ENCODE measurements at places on chromosomes 6 and 20.

- DNase-seq, result no peak
These were observed 109.6 kb upstream of the RREB1 start for GRCh38 chr6:6998194-6998569.

GRCh38 chr20:48886194-48886593, 35.3 kb upstream of the ARFGEF2 start:
- DNase-seq, result no peak

DNA sequence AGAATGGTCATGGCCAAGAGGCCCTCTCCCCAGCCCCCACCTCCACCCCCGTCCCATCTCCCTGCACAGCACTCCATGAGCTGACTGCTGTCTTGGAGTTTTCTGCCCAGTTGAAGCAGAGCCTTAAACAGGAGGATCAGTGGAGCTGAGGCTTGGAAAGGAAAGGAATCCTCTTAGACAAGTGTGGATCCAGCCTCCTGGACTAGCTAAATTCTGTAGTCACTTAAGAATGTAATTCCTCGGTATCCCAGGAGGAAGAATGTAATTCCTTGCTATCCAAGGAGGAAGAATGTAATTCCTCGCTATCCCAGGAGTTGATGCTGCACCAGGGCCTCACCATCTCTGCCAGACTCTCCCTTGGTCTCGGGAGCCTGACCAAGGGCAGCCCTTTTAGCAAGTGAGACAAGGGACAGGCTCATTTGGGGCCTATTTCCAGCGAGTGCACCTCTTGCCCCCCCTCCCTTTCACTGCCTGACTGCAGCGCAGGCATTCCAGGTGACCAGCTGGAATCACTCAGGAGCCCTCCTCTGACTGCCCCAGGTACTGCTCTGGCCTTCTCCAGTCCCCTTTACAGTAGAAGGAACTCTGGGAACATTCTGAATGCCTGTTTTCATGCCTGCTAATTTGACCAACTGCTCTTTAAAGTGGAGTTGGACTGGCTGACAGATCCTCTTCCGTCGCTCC, 76.2 kb downstream of the TCP11 start:
- DNase-seq, result no peak

DNA sequence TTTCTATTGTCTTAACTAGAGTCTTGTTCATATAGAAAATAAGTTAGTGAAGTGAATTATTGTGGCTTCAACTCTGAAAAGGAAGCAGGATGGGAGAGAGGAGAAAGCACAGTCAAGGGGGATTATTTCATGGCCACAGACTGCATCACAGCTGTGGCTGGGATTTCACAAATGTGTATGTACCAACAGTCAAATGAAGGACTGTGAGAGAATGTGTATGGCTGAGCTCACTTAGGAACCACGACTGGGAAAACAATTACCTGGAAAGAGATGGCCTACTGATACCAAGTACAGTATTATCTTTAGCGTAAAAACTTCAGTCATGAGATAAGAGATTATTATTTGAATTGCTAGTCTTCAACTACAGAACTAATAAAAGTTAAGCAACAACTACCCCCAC, 54.9 kb downstream of the SESN1 start:
- DNase-seq, result no peak

DNA sequence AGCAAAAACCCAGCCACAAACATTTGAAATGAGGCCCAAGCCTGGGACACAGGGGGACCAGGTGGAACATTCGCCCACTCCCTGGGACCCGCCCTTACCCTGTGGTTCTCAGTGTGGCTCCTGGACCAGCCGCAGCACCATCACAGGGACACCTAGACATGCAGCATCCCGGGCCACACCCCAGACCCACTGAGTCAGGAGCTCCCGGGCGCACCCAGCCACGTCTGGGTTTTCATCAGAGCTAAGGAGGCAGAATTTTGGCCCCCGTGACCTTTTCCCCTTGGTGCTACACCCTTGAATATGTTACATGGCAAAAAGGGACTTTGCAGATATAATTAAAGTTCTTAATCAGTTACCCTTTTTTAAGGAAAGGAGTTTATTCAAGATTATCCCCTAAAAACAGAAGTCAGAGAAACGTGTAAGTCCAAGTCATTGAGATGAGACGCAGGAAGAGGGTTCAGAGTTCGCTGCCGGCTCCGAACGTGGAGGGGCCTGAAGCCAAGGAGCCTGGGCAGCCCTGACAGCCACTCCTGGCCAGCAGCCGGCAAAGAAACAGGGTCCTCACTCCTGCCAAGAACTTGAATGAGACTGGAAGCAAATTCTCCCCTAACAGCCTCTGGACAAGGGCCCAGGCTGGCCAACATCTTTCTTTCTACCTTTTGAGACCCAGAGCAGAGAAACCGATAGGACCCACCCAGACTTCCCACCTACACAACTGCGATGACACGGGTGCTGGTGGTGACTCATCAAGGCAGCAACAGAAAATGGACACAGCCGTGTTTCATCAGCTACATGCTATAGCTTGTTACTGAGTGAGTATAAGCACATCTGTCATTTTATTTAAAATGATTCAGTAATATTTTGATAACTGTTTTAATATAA, 25.3 kb downstream of the BFSP1 start:
- no peak for DNase-seq

GRCh38 chr6:165872311-165872710, 209.3 kb upstream of the PDE10A start:
- DNase-seq, result no peak

- no peak for DNase-seq
These were observed 79.2 kb downstream of the GCLC start for GRCh38 chr6:53465732-53466131.

DNA sequence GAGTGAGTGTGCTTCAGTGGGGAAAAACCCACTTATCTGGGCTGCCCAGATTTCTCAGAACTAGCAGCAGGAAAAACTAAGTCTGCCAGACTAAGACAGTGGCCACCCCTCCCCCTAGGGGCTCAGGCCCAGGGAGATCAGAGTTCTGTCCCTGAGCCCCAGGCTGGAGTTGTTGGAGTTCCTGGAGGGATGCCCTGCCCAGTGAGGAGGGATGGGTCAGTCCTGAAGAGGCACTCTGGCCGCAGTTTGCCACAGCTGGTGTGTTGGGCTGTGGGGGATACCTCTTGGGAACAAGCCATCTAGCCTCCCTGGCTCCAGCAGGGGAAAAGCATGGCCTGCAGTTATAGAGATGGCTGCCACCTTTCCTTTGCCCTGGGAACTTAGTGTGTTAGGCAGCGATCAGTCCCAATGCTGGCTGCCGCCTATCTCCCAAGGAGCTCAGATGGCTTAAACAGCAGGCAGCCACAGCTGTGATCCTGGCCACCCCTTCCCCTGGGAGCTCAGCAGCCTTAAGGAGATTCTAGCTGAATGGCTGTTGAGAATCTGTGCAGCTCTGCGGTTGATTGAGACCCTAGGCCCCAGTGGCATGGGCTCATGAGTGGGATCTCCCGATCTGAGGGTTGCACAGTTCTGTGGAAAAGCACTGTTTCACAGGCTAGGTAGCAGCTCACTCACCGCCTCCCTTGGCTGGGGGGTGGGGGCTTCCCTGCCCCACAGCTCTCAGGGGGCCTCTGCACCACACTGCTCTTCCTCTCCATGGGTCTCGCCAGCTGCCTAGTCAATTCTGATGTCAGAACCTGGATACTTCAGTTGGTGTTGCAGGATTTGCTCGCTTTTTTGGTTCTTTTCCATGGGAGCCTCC, 13.2 kb downstream of the SIRPG start:
- no peak for DNase-seq

- DNase-seq, result no peak
These were observed 26.2 kb upstream of the VEGFA start for GRCh38 chr6:43743682-43744381.

DNA sequence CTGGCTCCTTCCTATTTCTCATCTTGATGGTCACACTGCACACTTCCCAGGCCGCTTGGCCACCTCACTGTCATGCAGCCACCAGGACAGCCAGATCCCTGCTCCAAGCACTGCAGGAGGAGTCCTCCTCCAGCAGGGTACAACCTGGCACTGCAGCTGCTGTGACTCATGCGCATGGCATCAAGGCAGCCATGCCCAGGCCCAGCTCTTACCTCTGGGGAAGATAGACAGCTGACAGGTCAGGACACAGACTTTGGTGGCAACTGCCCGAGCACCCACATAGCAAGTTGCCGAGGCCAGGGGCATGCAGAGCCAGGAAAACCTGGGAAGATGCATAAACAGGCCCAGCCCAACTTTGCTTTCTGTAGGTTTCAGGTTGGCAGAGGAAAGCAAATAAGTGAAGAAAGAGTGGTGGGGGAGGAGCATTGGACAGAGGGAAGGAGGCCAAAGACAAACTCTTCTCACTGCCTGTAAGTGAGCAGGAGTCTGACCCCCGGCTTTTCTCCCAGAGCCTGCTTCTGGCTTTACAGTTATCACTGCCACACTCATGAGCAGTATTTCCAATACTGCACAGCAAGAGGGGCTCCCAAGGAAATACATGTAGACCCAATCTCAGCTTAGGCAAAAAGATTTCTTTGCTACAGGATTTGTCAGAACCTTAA, 38.8 kb downstream of the SLC22A3 start:
- no peak for DNase-seq

DNA sequence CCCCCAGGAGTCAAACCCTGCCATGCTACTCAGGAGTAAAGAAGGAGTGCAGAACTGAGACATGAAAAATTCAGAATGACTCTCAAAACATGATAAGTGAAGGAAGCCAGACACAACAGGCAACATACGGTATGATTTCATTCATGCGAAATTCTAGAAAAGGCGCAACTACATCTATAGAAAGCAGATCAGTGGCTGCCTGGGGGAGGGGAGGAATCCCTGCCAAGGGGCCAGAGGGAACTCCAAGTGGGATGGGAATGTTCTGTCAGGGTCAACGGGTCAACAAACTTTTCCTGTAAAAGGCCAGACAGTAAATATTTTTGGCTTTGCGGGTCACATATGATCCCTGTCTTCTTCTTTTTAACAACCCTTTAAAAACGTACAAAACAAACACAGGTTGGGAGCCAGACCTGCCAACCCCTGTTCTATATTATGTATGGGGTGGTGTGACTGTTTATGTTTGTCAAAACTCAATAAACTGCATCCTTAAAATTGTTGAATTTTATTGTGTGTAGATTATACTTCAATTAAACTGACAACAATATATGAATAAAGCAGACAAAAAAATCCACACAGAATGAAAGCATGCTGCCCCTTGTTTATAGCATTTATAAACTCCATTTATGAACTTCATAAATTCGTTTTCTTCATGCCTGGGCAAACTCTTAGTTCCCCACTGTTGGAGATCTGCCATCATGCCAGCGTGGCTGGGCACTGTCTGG, 56.6 kb upstream of the TRAF3IP2 start:
- DNase-seq, result no peak

- DNase-seq, result no peak
These were observed 187.2 kb downstream of the LRFN2 start for GRCh38 chr6:40399888-40400457.

DNA sequence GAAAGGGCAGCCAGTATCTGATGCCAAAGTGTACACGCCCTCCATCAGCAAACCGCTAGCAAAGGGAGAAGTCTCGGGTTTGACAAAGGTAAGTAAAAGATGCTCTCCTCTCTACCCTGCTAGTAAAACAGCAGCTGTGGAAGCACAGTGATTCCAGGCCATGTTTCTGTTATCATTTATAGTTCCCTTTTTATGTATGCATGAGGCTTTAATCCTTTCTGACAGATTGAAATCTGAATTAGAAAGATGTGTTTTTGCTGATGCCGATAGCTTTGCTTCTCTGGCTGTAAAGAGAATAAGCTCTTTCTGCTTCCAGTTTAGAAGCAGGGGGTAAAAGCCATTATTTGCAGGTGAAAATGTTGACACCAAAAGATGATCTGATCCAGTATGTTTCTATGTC, 392.4 kb upstream of the SOX4 start:
- no peak for DNase-seq

DNA sequence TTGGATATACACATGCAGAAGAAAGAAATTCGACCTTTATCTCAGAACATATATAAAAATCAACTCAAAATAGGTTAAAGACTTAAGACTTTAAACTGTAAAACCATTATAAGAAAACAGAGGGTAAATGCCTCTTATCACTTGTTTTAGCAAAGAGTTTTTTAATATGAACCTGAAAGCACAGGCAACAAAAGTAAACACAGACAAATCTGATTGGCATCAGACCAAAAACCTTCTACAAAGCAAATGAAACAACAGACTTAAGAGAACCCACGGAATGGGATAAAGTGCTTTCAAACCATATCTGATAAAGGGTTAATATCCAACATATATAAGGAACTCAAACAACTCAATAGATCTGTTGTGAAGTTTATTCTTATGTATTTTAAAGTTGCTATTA, 309.9 kb upstream of the OPRM1 start:
- no peak for DNase-seq

DNA sequence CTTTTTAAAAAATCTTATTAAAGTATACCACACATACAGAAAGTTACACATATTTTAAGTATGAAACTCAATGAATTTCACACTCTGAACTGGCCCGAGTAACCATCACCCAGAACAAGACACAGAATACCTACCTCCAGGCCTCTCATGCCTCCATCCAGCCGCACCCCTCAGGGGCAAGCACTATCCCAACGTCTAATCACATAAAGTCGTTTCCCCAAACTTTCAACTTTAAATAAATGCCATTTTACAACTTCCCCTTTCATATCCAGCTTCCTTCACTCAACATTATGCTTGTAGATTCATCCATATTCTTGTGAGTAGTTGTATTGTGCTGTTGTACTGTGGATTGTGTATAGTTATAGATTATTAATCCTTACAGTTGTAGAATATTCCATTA, 539.1 kb downstream of the CD83 start:
- no peak for DNase-seq
